Iris pigment epithelial cell (primary cell): ENCODE measurements at places on chromosomes 11 and 22.

- DNase-seq, result no peak
These were observed 38.7 kb downstream of the GDPD4 start for GRCh38 chr11:77262803-77263202.

GRCh38 chr11:57095417-57095816, 86.3 kb upstream of the LRRC55 start:
- no peak for DNase-seq

GRCh38 chr11:62646825-62647608, 604 bp upstream of the GANAB start:
- DNase-seq, result no peak

GRCh38 chr11:117218133-117218915, 13.5 kb downstream of the PCSK7 start:
- no peak for DNase-seq

DNA sequence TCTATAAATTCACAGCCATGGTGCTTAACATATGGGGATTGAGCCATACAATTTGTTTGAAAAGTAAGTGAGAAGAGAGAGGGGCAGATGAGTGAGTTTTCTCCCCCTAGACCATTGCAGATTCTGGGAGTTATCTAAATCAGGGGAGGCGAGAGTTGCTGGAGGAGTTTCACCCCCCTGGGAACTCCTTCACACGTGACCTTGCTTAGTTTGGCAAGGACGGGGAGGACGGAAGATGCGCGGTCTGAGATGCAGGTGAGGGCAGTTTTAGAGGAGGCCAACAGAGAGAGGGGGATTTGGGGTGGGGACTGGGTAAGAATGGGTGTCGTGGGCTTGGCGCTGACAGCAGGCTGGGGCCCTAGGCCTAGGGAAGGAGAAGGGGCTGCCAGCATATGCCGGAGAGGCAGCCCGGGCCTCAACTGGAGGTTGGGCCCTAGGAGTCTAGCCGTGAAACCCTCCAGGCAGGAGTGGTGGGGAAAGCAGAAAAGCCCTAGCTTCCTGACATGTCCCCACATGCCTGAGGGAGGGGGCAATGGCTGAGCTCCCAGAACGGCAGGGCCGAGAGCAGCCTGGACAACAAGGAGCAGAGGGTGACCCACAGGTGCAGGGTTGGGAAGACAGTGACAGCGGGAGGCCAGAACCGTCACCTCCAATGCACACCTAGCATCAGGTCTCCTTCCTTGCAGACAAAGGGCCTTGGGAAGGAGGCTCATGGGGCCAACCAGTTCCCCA, 63.9 kb downstream of the ELFN2 start:
- DNase-seq, result no peak

DNA sequence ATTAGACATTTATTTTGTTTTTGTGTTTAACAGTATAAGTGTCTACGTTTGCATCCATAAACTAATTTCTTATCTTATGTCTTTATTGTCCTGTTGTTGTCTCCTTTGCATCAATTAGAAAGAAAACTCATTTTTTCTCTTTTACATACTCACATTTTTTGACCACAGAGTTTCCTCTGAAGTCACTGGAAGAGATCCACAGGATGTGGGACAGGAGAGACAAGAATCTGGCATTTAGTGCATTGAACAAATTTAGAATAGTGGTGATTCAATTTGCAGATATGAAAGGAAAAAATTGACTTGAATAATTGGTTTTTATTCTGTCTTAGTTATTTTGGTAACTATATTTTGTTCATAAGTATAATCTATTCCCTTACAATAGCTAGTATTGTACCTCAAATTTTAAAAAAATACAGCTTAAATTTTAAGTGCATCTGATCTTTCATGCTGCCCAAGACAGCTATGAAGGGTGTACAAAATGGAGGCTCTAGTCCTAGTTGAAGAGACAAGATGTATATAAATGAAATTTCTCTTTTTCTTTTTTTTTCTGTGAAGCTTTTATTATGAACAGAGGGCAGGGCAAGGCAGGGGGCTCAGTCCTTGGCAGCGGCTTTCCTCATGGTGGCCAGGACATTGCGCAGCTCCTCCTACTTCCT, 24.4 kb downstream of the HORMAD2 start:
- no peak for DNase-seq

- no peak for DNase-seq
These were observed 18.3 kb upstream of the SHISAL1 start for GRCh38 chr22:44330744-44331660.

GRCh38 chr11:9847636-9848035, 183.8 kb downstream of the SWAP70 start:
- DNase-seq, result peak; percentile 48

GRCh38 chr11:75514596-75514995, 11.1 kb downstream of the GDPD5 start:
- no peak for DNase-seq

DNA sequence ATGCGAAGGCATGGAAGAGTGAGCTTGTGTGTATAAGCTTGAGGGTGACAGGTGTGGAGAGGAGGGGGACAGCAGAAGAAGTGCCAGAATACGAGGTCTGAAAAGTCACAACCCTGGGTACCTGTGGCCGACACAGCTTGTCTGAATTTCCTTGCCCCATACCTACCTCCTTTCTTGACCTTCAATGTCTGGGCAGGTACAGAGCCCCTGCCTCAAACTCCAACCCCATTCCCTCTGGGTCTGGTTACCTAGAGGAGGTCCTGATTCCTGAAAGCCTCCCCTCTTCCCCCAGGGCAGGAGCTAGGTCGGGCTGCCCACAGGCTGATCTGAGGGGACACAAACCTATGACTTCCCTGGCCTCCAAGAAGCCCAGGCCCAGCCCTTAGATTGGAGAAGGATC, 36.6 kb upstream of the FCHSD2 start:
- no peak for DNase-seq
